H4 (cell line): ENCODE measurements at places on chromosomes 11 and 22. TPM values are rescaled to one million over a fixed set of nuclear protein-coding genes. Genes with fewer than 3 reads are reported as not detected.

EIF4G2 gene
- total RNA-seq: 728 and 827 TPM in 2 replicates

KRTAP5-1 gene
- not detected in 2 replicates for total RNA-seq

LIF gene
- total RNA-seq: 2.2 and 3.9 TPM in 2 replicates

CCDC116 gene
- 0.10 TPM in 1 of 2 replicates, not detected in the other for total RNA-seq

TRIM49B gene
- not detected in 2 replicates for total RNA-seq

PSMD13 gene
- 248 and 295 TPM in 2 replicates for total RNA-seq

DNA sequence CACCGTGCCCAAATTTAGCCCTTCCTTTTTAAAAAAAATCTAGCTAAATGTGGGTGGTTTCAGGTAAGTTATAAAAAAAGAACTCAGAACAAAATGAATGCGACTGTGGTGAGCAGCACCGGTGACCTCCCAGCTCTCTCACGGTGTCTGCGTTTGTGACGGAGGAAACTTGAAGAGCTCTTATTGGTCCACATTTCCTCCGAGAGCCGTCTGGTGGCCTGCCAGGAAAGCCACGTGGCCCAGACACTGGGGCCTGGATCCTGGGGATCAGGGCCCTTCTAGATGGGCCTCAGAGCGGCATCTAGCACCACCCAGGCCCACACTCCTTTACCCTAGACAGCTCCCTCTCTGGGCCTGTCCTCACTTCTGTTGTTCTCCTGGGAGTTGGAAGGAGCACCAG is 39.5 kb downstream of the B3GAT1 start:
- DNase-seq: no peak

DNA sequence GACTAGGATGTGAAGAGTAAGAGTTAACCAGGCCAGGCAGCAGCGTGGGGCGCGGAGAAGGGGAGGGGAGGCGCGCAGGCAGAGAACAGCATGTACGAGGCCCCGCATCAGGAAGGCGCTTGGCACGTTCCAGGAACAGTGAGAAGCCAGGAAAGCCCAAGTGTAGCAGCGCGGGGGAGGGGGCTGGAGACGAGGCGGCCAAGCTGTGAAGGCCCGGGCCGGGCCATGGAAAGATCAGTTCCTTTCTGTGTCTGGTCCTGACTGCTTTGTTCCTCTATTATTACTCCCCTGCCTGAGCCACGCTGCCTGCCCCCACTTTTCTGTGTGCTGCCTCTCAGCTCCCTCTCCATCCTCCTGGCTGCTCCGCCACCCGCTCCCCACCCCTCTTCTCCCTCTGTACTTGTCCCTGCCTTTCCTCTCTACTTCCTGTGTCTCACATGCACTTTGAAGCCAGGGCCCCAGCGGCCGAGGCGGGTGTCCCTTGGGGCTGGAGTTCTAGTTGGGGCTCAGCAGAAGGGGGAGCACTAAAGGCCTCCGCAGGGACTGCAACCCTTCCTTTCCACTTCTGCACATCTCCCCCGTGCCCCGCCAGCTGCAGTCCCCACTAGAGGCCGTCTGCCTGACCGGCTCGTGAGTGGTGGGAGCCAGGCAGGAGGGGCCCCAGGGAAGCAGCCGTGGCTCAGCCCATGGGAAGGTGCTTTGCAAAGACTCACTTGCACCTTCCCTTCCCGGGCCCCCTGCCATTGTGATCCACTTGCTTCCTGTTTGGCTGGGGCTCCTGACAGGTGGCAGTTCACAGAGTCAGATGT is 63.7 kb downstream of the PRDM11 start:
- DNase-seq: no peak

DNA sequence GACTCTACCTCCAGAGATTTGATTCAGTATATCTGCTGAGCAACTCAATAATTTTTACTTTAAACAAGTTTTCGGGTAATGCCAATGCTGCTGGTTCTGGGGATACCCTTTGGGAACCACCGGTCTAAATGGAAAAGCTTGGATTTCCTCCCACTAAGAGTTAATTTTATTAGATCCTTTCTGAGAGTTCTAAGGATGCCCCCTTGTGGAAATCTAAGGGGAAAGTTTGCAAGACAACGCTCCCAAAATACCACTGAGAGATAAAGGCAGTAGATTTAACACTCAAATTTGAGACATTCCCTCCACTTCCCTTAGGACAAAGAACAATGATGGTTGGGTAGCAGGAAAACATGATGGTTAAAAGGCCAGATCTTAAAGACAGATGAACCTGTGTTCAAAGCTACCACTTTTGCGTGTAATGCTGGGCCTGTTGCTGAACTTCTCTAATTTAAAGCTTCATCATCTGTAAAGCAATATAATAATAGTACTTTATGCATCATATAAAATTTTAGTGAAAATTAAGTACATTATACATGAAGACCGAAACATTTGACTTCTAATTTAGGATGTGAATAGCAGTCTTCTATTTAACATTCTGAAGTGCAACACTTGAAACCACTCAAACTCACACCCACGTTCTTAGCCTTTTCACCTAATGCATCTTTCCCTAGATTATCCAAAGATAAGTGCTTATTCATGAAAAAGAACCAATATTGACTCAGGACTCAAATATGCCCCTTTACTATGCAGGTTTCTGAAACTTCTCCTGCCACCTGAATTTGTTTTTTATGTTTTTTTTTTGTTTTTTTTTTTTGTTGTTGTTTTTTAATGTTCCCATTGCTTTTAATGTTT is 110.1 kb upstream of the LUZP2 start:
- peak; percentile 57 for DNase-seq

GRCh38 chr11:115709297-115709696 is 205.1 kb upstream of the CADM1 start:
- DNase-seq: no peak

DNA sequence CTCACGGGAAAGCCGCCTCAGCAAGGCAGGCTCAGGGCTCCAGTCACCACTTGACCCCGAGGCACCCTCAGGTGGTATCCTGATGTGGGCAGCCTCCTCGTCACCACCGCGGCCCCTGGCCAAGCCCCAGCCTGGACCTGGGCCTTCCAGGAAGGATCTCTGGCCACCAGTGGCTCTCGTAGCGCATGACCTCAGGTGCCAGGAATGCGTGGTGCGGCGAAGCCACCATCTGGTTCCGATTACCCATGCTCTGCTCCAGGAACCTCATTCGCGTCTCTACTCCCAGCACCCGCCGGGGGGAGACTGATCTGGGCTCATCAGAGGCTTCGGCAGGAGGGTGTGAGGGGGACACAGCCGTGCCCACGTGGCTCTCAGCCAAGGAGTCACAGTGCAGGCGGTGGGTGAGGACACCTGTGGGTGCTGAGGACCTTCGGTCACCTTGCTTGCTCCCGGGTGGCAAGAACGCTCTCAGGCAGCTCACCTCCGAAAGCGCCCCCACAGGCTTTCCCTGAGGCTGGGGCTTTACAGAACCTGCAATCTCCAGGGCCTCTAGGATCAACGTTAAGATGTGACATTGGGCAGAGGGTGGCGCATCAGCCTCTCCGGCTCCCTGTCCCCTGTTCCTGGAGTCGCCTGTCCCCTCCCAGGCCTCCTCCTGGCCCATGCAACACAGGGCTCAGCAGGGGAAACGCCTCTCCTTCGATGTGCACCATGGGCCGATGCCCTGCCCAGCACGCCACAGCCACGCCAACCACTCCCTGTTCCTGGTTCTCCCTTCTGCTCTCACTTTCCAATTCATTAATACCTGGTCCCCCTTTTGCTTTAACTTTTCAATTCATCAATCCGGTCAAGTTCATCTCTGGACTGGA is 39.0 kb downstream of the TBX1 start:
- peak; percentile 92 for DNase-seq

- no peak for DNase-seq
These were observed 343.5 kb downstream of the TENM4 start for GRCh38 chr11:79097246-79097875.

DNA sequence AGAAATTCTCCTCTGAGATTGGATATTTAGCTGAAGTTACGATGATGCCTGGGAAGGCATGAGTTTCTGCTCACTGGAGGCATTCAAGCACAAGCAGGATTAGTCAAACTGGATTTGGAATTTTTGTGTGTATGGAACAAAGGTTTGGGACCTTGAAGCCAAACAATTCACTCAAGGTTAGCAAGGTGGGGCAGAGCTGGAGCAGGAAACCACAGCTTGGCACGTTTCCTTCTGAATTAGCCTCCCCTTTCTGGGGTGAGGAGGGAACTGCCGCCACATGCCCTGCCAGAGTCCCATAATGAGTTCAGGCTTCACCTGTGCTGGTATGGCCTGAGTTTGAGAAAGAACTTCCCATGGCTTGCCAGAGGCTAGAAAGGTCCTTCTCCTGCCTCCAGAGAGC is 50.9 kb upstream of the RRAS2 start:
- DNase-seq: no peak
